LNCaP clone FGC (cell line): ENCODE measurements at places on chromosomes 11 and 22.
A peak's percentile ranks its signal among the peaks of the same experiment; 100 is the strongest.

DNA sequence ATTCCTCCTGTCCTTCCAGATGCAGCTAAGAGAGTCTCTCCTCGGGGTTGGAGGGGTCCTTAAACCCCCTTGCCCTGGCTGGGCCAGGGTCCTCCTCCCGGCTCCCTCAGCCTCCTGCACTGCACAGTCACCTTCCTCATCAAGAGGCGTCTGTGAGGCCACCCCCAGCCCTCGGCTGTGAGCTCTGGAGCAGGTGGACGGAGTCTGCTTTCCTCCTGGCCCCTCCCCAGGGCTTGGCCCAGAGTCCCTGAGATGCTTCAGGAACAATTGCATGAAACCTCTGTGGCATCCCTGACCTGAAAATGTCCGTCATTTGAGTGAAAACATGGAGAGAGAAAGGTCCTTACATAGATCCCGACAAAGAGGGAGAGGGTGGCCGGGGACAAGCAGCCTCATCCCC is 6.7 kb upstream of the FGF3 start:
- no peak for DNase-seq

DNA sequence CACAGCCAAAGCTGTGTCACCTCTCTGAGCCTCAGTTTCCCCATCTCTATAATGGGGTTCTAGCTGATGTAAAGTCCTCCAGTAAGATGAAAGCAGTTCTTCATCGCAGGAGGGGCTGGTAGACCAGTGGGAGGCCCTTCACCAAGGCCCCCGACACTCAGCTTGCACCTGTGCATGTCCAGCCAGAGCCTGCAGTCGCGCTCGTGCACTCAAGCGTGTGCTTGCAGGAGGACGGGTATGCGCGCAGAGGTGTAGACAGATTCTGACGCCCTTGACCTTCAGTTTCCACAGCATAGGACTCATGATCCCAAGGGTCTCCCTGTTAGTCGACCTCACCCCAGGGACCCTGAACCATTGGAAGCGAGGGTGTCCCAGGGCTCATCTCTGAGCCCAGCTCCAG is 633.7 kb downstream of the TBC1D22A start:
- no peak for DNase-seq

DNA sequence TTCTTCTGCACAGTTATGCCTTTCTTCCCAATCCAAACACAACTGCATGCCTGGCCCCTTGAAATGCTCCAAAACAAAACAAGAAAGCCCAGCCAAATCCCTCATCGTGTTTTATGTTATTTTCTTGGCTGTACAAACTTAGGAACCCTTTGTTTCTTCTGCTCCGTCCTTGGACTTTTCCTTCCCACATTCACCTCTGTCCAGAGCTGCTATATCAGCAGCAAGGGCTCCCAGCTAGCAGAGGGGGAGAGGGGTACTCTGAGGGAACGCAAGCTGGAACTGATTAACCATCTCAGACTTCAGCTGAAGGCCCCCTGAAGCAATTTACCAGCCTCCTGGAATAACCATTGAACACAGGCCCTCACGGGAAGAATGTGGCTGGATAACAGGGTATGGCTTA is 214.7 kb downstream of the TENM4 start:
- DNase-seq, result no peak

- no peak for DNase-seq
Measured at GRCh38 chr11:8442301-8442700, 151.7 kb downstream of the STK33 start.

DNA sequence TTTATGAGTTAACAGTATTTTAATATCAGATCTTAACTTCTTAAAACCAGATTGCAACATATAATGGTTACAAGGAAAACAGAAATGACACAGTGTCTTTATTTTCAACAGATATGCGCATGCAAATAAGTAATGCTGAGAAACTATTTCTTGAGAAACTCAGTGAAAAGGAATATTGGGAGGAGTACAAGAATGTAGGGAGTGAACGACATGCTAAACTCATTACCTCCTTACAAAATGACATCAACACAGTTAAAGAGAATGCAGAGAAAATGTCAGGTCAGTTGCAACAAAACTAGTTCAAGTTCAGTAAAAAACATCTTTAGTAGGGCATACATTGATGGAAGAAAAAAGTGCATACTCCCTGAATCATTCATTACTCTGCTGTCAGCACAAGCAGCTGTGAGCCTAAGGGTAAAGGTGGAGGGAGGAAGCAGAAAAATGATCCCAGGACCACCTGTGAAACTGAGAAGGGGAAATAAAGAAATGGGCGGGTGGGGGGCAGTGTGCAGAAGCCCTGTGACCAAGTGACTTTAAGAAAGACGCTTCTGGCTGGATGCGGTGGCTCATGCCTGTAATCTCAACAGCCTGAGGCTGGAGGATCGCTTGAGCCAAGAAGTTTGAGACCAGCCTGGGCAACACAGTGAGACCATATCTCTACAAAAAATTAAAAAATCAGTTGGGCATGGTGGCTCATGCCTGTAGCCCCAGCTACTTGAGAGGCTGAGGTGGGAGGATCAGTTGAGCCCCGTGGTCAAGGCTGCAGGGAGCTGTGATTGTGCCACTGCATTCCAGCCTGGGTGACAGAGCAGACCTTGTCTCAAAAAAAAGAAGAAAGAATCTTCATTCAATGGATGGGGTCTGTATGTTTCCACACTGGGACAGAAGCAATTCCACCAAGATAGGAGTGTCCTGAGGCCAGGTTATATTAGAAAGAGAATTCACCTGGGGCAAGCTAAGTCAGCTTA is 31.2 kb downstream of the CCDC83 start:
- DNase-seq, result no peak

GRCh38 chr22:39647836-39648629 is 77.5 kb downstream of the CACNA1I start:
- DNase-seq, result no peak

DNA sequence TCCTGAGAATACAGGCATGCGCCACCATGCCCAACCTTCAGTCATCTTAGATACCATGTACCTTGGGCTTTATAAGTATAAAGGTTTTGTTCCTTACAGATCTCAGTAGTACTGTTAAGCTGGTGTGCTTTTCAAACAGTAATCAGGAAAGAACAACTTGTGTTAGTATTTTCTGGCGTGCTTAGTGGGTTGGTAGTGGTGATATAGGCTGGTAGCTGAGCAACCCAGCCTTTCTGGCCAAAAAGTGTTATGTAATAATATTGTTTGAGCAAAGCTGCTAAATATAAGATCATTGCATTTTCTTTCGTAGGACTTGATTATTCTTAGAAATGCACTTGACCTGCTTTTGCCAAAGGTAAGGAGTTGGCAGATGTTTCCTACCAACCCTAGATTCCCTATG is 6.5 kb downstream of the ADSL start:
- DNase-seq, result no peak

DNA sequence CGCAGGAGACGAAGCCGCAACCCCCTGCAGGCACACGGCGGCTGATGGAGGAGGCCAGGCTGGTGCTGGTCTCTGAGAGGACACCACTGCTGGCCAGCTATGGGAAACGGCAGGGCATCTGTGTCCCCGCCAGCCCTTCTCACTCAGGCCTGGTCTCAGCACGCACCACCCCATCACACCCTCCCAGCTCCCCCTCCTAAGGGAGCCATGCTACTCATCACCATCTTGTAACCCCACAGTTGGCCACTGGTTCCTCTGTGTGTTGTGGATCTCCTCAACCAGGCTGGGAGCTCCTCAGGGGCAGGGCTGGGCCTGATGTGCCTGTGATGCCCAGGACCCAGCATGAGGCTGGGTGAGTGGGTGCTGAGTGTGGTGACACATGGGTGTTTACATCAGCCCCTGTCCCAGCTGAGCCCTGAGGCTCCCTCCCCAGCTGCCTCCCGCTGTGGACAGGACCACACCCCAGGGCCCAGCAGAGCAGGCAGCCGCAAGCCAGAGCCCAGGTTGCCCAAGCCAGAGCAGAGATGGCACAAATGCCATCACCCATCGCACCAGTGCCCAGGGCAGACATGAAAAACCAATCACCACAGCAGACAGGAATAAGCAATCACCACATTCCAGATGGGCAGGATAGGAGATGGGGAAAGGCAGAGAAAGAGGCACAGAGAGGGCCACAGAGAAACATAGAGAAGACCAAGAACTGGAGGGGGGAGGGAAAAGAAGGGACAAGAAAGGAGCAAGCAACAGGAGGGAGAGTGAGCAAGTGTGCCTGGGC is 8.2 kb downstream of the ARVCF start:
- DNase-seq, result no peak

DNA sequence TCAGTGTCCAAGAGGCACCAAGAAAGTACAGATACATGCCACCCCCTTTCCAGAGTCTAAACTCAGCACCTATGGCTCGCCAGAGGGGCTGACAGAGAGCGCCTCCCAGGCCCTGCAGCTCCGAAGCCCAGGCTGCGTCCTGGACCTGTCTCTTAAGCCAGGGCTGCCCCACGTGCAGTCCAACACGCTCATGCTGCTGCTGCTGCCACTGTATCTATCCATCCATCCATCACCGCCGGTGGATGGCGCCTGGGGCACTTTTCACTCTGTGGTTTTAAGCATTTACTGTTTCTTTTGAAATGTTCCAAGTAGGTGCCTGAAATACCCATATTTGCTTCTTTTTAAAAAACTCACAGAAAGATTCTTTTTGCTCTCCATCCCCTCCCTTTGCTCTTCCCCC is 41.8 kb downstream of the MACROD1 start:
- DNase-seq, result no peak

- no peak for DNase-seq
Measured at GRCh38 chr11:119673052-119673758, 55.8 kb downstream of the NECTIN1 start.

DNA sequence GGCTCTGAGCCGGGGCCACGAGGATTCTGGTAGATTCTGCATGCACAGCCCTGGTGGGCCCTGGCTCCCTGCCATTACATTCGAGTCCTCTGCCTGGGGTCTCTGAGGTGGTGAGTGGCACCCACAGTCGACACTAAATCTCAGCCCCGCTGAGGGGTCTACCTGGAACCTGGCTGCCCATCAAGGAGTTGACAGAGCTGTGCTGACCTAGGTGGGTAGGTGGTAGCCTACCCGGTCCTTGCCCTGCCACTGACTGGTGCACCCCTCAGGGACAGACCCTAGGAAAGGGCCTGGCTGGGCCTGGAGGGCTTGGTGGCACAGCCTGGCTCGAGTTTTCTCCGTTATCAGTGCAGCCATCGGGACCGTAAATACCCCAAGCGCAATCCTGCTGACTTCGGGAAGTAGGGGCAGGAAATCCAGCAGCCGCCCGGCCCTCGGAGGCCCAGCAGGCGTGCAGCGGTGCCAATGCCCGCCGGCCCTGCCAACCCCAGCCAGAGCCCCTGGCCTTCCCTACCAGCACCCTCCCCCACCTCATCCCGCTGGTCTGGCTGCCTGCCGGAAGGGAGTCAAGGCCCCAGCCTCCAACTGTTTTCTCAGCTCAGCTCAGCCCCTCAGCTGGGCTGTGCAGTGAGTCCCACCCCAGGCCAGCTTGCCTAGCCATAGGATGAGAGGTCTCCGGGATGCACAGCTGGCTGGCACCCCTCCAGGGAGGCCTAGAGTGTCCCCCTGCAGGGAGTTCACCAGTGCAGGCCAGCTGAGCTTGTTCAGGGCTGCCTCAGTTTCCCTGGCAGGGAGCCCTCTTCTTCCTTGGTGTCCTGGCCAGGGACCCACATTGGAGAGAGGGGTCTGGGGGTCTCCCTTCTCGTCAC is 80.4 kb upstream of the KCNQ1OT1 start:
- DNase-seq, result no peak

DNA sequence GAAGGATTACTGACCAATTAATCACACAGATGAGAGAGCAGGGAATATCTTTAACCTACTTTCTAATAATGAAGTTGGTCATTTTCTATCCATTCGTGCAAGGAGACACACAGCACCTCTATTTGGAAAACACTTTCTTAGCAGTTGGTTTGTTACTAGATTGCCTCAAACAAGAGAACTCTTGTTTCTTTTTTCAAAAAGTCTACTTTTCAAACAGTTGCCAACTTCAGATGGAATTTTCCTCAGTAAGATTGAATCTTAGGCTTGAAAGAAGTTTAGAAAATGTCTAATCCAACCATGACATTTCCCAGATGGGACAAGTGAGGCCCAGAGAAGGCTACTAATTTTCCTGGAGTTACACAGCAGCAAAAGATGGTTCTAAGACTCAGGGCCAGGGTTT is 42.4 kb upstream of the SMTN start:
- DNase-seq, result no peak

DNA sequence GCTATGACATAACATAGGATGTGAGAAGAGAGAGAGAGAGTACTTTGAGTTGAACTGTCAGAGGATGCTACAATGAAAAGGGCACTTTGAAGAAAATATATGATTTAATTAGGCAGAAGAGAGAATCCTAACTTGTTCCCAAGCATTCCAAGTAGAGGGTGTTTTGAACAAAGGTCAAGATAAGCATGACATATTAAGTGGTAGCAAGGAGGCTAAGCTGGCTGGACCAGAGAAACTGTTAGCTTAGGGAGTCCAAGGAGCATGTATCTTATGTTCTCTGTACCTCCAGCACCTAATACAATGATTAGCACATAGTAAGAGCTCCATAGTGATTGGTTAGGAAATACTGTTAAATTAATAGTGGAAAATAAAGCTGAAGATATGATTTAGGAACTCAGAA is 479.6 kb downstream of the TMEM135 start:
- no peak for DNase-seq

GRCh38 chr11:107494055-107494454 is 36.4 kb upstream of the CWF19L2 start:
- no peak for DNase-seq

- peak; percentile 37 for DNase-seq
Measured at GRCh38 chr11:86919557-86920210, 35.5 kb downstream of the FZD4 start.

DNA sequence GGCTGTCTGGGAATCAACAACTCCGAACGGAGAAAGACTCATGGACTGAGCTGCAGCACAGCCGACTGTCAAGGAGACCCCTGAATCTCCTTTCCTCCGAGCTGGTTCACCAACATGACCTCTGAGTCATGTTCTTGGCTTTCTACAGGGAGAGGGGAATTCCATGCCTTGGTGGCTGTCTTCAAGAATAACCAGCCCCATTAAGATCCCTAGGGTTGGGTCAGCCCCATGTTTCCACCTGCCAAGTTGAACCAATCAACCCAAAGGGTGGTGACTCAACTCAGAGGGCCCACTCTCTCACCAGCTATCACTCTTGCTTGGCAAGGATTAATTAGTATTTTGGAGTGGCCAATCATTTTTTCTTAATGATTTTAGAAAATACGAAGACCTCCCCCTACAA is 28.3 kb upstream of the IGSF22 start:
- no peak for DNase-seq

DNA sequence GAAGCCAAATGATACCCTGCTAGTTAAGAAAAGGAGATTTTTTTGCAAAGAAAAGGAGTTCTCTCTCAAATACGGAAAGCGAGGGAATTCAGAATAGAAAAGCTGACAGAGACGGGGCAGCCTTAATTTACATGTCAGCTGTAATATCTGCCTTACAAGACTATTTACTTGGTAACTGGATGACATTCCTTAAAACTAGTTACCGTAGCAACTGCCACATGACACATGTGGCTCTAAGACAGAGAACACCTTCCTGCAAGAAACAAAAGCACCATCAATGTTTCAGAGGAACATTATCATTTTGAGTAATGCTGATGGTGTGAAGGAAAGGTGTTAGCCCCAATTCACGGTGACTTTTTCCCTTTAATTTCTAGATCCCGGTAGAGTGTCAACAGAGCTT is 222.1 kb downstream of the LRRC4C start:
- peak; percentile 35 for DNase-seq
